Suprapubic skin (tissue), 4 donors: ENCODE measurements at places on chromosomes 6 and 20. TPM values are rescaled to one million over a fixed set of nuclear protein-coding genes. Genes with fewer than 3 reads are reported as not detected.

- DNase-seq = no peak
Observed at GRCh38 chr6:116419069-116419786, 41.9 kb upstream of the CALHM6 start.

DNA sequence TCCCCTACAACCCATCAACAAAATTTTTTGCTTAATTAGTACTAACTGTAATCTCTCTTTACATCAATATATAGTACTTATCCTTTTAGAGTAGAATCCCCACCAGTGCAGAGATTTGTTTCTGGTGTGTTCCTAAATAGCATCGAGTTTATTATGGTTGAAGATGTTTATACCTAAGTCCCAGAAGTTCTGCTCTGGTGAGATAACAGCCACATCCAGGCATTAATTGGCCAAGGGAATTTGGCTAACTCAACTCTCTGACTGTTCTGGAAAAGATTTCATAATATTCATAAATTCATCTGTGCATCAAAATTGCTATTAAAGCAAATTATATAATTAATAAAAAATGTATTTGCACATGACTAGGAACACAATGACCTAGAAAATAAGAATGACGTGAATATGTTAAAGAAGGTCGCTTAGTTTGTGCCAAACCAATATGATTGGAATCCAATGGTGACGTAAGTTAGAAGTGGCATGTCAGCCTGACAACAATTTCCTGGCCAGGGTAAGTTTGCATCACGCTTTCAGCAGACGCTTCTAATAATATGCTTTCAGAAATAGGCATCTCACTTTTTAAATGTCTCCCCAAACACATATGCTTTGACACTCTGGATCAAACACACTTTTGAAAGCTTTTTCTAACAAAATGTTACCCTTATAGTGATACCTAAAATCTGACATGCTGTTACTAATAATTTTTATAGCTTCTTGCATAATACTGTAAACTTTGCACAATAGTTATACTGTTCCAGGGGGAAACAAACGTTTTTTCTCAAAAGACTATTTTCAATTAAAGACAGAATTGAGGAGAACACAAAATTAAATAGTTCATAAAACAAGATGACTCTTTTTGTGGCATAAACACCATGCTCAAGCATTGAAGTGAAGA, 236.7 kb downstream of the TENT5A start:
- no peak for DNase-seq

DNA sequence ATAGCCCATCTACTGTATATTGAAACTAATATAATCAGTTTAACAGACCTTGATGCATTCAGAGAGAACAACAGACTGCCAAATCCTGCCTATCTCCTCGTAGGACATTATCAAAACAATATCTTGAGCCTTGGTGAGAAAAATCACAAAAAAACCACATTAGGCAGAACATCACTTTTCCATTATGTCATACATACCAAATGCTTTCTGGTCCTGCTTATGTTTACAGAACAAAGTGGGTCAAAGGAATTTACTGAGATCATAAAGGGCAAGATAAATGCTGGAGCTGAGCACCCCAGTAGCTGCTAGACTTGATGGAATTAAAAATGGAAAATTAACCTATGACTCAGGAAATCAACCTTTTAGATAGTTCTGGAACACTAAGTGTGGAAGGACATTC, 195.3 kb upstream of the KCNK16 start:
- no peak for DNase-seq

DNA sequence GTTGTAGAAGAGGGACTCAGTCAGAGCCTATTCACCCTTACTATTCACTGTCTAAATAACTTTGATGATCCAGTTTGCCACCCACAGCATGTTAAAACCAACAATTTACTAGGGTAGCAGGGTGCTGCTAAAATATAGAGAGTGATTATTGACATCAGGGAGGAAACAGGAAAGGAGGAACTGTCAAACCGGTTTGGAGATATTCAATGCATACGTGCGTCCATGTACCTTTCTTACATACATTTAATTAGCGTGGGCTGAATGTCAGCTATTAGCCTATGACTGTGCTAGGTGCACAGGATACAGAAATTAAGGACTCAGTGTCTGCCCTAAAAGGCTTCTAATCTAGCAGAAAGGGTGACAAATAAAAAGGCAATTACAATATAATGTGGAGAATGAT, 57.2 kb downstream of the IL20RA start:
- DNase-seq = no peak

GRCh38 chr6:42279966-42280629, 62.4 kb upstream of the MRPS10 start:
- no peak for DNase-seq

The PPIL6 gene
- 1.9 TPM for total RNA-seq

DNA sequence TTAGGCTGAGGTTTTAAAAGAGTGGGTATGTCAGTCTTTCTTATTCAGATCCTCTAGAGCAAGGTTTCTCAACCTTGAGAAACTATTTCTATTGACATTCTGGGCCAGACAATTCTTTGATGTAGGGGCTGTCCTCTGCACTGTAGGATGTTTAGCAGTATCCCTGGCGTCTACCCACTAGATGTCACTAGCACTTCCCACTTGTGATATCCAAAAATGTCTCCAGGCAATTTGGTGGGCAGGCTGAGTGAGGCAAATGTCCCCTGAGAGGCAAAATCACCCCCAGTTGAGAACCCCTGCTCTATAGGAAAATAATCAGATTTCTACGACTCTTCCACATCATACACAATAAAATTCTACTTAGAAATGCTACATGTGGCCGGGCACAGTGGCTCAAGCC, 7.7 kb upstream of the ZKSCAN8 start:
- no peak for DNase-seq

GRCh38 chr6:161415302-161415855, 141.5 kb upstream of the AGPAT4 start:
- DNase-seq = no peak

- DNase-seq = no peak
Observed at GRCh38 chr20:5471368-5471767, 154.6 kb upstream of the PROKR2 start.

DNA sequence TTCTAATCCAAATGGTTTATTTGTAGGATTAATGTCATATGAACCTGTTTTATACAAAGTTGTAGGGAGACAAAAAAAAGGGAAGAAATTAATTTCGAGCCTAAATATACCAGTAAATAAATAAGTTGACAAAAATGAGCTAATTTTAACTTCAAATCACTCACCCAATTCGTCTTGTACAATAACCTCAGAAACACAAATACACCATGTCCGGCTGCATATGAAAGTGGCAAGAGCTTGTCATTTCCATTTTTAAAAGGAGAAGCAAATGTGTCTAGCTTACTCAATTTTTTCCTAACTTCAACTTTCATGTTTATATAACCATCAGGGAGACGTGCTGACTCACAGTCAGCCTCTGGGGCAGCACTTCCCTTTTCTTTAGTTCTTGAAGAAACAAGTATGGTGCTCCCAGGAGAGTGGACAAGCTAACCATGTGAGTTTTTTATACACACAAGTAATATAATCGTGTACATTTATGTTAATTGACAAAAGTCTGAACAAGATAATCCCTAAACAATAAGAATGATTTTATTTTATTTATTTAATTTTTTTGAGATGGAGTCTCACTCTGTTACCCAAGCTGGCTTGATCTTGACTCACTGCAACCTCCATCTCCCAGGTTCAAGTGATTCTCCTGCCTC, 55.5 kb upstream of the SGK1 start:
- no peak for DNase-seq
